Naive B cell (primary cell): ENCODE measurements at places on chromosomes 1 and 21. TPM values are rescaled to one million over a fixed set of nuclear protein-coding genes. Genes with fewer than 3 reads are reported as not detected.

DNA sequence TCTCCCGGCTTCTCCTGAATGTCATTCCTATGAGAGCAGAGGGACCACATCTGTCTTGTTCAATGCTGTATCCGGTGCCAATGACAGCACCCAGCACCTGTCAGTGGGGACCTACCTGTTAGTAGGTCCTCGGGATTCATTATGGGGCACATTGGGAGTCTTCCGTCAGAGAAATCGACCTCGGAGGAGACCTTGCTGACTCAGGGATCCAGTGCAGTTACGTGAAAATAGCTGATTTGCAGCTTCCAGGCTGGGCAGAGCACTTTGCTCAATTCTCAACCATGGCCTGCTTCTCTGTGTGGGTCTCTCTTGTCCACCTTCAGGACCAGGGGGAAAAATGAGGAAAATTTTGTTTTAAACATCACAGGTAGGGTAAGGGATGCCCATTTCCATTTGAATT lies 130.2 kb downstream of the PRDM2 start:
- no peak for DNase-seq

Gene PIK3R3
- polyA plus RNA-seq: 0.31 TPM

Gene ZNF648
- not detected for polyA plus RNA-seq

DNA sequence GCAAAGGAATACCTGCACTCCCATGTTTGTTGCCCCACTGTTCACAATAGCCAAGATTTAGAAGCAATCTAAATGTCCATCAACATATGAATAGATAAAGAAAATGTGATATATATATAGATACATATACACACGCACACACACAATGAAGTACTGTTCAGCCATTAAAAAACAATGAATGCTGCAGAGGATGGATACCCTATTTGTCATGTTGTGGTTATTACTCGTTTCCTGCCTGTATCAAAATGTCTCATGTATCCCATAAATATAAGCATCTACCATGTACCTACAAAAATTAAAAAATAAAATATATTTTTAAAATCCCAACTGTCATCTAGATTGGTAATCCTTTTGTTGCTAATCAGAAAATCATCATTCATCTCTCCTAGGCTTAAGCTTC lies 634.8 kb upstream of the ADGRL2 start:
- DNase-seq: no peak

DNA sequence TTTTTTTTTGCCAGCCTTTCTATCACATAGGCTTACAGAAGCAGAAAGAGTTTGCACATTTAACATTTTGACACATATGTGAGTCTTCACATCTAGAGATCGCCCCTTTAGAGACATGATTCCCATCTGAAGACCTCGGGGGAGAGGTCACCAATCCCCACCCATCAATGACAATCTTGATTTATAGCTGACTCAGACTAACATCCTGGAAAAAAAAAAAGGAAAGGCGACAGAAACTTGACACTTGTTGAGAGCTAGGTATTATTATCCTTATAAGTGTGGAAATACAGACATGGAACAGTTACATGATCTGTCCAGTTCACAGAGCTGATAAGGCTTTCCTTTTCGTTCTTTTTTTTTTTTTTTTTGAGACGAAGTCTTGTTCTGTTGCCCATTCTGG lies 28.0 kb upstream of the NID1 start:
- no peak for DNase-seq

GRCh38 chr1:109864047-109864822 lies 46.4 kb upstream of the CSF1 start:
- DNase-seq: no peak

- no peak for DNase-seq
These were observed 187.0 kb downstream of the TPR start for GRCh38 chr1:186188004-186188539.

DNA sequence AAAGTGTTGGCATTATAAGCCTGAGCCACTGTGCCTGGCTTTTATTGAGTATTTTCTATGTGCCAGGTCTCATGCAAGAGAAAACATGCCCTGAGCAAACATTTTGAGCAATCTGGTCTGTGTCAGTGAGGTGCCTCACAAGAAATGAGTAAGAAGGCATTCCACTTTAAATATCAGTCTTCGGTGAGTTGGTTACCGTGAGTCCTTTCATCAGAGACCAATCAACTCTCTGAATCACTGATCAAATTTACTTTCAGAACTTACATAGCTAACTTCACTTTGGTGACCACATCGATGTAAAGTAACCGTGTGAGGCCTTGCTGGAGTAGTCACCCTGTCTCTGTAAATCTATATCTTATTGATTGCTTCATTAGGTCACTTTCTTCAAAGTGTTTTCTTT lies 14.3 kb upstream of the DDX59 start:
- DNase-seq: no peak

DNA sequence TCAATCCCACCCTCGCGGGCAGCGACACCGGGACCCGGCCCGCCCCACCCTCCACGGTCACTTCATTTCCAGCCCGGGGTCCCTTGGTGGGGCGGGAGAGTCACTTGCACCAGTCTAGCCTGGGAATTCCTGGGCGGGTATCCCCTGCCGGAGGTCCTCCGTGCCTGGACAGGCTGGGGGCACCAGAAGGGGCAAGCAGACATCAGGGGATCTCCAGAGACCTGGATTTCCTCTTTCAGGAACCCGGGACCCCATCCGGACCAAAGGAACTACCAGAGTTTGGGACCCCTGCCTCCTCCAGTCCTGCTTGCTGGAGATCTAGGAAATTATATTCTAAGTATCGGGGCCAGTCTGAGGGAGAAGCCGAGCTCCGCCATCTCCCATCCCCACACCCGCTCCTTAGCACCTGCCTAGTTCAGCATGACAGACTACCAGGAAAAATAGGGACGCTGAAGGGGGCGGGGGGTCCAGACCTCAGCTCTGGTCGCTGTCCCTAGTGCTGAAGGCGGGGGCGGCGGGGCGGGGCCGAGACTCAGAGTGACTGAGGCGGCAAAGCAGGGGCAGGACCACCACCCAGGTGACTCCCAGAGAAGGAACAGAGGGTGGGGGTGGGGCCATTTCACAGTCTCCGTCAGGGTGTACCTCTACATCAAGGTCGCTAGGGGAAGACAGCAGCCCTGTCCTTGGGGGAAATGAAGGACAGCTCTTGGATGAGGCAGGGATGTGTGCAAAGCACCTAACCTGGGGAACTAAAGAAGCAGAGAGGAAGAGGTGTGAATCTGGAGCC lies 832 bp downstream of the HCN3 start:
- peak; percentile 76 for DNase-seq

DNA sequence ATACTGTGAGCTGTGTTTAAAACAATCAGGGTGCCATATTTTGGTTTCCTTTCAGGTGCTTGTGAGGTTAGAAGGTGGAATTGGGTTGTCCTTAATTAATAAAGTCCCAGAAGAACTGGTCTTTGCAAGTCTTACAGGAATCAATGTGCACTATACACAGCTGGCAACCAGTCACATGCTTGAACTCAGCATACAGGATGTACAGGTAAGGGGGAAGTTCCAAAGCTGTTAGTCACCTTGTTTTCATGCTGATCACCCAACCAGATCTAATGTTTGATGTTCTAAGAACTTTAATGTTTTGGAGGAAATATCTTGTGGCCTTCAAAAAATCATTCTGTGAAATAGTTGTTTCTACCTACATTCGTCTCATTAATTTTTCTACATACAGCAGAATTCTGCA lies 156.3 kb downstream of the VPS13D start:
- DNase-seq: peak; percentile 13

DNA sequence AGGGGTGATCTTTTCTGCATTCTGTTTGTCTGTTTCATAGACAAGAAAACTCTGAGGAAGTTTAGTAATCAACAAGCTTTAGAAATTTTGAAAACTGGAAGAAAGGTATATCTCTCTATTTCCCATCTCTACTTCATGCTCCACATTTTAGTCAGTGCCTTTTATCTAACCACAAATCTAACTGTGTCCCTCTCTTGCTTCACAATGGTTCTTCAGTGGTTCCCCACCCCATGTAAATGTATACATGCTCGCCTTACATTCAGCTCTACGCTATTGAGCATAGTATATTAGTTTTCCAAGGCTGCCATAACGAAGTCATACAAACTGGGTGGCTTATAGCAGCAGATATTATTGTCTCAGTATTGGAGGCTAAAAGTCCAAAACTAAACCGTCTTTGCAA lies 14.4 kb upstream of the SAMSN1 start:
- DNase-seq: no peak

Gene IFNLR1
- 12.7 TPM for polyA plus RNA-seq

Gene VSIG8
- polyA plus RNA-seq: not detected

Gene MAP3K7CL
- polyA plus RNA-seq: 7.8 TPM

DNA sequence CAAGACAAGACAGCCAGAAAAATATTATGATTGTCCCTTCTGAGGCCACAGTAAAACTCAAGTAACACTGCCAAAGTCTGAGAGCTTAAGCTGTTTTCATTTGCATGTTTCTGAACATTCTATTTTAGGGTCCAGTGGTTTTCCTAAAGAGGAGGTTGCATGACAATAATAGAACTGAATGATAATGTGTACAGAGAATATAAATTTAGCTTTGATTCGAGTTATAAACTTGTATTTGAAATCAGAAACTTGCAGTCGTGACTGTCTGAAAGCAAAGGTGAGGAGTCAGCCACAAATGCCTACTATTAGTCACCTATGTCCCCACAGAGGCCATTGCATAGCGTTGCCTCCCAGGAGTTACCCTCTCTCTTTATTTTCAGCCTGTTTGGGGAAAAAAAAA lies 363.1 kb upstream of the ADGRL2 start:
- no peak for DNase-seq

GRCh38 chr1:247494767-247495166 lies 36.9 kb upstream of the OR2B11 start:
- no peak for DNase-seq

DNA sequence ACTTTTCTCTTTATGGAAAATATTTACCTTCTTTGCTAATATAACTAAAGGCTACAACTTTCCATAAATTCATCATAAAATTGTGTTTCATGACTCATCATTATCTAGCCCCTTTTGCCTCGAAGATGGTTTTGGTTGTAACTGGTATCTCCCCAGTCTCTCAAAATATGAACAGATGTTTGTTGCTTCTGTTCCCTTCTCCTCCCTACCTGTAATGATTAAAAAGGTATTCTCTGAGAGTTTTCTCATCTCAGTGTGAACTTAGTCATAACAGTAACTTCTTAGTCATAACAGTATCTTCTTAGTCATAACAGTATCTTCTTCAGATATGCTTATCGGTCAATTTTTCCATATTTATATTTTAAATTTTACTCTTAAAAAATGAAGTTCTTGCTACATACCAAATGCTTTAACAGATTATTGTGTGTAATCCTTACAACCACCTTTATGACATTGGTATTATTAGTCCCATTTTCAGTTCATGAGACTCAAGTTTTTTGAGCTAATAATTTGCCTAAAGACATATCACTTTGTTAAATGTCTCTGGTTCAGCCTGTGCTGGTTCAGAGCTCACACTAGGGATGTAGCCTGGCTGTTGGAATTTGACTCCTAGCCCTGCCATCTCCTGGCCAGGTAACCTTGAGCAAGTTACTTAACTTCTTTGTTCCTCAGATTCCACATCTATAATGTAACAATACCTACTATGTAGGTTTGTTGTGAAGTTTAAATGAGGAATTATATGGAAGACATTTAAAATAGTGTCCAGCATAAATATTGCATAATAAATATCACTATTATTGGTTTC lies 32.6 kb downstream of the ATP1B1 start:
- DNase-seq: no peak

DNA sequence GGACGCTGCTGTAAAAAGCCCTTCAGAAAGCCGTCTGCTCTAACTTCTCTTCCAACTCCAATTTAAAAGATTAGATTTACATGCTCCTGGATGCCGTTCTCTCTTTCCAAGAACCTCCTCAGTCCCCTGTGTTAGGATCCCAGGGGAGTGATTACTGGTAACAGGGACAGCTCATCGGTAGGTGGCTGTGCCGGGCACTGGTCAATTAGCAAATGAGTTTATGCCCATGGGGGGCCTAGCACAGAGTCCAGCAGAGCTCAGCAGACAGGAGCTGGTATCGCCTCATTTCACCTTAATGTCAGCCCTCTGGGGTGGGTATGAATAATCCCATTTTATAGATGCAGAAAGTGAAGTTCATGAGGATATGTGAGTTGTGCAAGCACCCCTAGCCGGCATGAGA lies 191.9 kb downstream of the GRIK3 start:
- DNase-seq: no peak

DNA sequence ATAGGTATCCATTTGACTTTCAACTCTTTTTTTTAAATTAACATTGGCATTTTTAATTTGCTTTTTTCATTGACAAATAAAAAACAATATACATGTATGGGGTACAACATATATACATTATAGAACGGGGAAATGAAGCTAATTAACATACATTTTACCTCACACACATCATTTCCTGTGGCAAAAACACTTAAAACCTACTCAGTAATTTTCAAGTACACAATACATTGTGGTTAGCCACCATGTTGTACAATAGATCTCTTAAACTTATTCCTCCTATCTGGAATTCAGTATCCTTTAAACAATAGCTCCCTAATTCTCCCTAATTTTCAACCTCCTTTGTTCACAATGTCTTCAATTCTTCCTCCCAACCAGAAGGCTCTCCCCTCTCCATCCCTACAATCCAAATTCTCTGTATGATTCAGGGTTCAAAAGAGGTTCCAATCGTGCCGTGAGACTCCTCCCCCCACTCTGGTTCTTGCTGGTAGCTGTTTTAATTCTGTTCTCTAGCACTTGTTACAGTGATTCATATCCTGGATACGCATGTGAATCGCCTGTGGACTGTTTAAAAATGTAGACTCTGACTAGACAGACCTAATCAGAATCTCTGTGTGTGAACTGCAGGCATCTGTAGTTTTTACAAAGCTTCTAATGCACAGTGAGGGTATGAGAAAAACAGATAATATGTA lies 87.6 kb upstream of the DUSP10 start:
- DNase-seq: no peak

GRCh38 chr21:28333578-28334075 lies 659.0 kb downstream of the LTN1 start:
- DNase-seq: no peak

DNA sequence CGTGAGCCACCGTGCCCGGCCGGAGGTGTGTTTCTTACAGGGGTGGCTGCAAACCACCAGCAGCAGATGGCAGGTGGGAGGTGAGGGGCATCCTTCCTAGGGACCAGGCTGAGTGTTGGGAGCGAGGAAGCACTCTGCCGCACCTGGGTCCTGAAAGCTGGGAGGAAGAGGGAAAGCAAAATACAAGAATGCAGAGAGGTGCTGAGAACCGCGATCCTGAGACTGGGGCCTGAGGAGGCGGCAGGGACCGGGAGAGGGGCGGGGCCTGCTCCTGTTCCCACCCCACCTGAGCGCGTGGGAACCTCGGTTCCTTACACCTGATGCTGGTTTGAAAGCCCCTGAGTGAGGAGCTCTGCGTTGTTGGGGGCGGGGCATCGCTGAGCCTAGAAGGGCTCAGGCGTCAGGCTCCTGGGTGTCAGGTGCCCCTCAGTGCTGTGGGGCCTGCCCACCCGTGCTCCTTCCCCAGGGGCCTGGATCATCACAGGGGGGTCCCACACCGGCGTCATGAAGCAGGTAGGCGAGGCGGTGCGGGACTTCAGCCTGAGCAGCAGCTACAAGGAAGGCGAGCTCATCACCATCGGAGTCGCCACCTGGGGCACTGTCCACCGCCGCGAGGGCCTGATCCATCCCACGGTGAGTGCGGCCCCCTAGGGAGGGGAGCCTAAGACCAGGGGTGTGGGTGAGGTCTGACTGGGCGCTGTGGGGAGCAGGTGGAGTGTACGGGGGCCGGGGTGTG lies 15.5 kb downstream of the TRPM2 start:
- DNase-seq: no peak

GRCh38 chr1:203089651-203090045 lies 3.8 kb upstream of the MYOG start:
- no peak for DNase-seq
